ENCODE measurements at places on chromosomes 2 and 18. TPM values are rescaled to one million over a fixed set of nuclear protein-coding genes. Genes with fewer than 3 reads are reported as not detected.

DNA sequence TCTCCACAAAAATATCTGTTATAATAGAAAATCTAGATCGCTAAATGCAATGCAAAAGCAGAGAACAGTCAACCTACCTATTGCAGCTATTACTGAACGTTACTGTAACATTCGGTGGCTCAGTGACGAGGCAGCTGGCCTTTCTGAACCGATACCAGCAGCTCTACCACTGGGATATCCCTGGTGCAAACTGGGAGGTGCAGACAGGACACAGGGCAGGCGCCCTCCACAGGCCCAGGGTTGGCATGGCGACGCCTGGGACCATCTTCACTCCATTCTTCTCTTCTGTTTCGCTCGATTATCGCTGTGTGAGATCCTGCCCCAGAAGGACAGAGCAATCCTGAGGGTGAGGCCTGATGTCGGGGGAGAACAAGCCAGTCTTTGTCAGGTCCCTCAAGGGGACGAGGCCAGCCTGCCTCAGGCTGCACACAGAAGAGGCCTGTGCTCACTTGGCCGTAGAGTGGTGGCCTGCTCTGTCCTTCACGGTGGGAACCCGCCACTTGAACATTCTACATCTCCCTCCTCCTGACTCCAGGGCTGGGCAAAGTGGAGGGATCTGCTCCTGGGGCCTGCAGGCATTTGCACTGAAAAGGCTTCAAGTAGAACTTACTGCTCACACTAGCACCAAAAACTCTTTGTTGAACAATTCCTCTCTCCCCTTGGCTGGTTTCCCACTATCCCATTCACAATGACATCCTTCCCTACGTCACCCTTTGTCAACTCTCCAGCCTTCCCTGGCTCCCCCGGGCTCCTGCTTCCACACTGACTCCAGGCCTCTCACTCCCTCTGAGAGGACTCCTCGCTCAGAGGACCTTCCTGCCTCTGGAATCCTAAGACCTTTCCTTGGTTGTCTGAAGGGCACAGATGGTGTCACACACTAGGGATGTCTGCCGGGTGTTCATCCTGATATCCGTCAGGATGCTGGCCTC is 49.7 kb downstream of the CYRIA start:
- DNase-seq = no peak

DNA sequence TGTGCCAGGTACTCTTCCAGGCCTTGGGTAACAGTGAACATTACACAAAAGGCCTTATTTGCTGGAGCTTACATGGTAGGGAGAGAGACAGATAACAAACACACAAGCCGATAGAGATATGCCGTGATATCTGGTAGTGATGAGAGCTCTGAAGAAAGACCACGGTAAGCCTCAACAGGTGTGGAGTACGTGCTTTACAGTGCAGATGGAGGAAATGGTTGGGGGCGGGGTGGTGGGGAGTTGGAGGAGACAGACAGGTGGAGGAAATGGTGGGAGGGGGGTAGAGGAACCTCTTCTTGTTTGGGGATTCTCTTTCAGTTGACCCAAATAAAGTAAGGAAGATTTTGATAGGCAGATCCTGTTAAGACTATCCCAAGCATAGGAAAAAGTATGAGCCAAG is 141.1 kb upstream of the ALPP start:
- no peak for DNase-seq

DNA sequence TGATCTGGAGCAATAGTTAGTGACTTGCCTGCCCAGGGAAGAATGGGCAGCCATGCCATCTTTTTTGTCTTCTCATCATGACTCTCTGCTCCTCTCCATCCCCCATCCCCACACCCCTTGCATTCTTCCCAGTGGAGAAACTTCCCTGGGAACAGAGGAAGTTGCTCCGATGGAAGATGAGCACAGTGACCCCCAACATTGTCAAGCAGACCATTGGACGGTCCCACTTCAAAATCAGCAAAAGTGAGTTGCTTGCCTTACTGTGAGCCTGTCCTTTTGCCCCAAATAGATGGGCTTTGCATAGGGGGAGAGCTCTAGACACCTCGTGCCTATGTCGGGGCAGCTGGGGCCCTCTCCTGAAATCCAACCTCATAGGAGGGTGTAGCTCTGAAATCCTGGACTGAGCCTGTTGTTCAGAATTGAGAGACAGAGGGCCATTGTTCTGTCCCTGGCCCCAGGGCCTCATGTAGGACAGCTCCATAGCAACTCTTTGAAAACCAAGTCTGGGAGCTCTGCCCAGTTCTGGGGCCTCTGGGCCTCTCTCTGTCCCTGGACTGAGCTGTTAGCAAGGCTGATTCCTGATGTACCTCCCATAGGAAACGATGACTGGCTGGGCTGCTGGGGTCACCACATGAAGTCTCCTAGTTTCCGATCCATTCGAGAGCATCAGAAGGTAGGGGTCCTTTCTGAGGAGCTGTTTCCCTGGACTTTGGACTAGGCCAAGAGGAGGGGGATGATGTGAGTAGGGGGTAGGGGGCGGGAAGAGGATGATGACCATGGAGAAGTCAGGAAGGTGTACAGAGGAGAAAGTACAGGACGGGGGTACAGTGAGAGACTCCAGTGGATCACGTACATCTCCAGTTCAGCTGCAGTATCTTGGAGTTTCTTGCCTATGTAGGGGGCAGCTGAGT is 35.2 kb downstream of the TTLL4 start:
- DNase-seq = no peak

- no peak for DNase-seq
Measured at GRCh38 chr2:1259746-1260145, 153.5 kb upstream of the TPO start.

DNA sequence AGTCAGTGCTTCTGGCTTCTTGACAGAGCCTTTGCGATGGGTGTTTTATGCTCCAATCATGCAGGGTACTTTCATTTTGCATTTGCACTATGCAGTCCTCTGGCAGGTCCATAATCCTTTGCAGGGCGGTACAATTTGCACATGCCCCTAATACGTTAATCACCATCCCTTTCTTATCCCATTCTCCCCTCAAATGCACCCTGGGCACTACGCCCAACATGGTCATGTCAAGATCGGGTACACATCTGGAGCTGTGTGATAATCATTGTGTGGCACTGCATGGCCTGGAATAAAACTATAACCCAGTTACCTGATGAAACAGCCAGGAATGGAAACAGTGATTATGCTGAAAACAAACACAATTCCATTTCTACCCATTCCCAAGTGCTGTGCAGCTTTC is 27.7 kb downstream of the LOXHD1 start:
- no peak for DNase-seq

DNA sequence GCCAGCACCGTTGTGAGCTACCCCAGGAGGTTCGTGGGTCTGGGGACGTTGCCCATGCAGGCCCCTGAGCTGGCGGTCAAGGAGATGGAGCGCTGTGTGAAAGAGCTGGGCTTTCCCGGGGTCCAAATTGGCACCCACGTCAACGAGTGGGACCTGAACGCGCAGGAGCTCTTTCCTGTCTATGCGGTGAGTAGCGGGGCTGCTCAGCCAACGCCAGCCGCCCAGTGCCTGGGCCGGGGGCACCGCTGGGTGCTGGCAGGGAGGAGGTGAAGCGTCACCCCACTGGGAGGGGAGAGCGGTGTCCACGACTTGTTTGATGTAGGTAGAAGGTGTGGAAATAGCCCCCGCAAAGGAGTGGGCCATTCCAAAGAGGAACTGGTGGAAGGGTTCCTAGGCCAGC is 25.0 kb downstream of the ACMSD start:
- DNase-seq = no peak

DNA sequence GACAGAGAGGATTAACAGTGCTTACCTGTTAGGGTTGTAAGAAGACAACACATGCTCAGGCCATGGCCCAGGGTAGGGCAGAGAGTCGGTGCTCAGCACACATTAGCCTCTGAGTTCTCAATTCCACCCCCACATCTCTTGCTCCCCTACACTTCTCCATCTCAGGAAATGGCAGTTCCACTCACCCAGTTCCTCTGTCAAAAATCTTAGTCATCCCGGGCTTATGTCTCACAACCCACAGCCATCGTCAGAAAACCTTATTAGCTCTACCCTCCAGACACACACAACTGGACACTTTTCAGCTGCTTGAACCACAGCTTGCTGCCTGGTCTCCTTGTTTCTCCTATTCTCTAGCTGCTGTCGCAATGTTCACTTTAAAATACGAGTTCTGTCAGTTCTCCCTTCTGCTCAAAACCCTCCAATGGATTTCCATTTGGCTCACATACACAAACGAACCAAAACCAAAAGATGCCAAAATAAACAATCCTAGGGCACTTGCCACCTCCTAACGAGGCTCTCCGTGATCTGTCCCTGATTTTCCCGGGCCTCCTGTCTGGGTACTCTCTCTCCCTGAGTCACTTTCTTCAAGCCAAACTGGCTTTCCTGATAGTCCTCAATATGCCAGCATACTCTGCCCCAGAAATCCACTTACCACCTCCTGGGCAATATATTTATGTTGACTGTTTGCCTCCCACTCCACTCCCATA is 89.7 kb downstream of the KCTD1 start:
- DNase-seq = no peak

- DNase-seq = no peak
Measured at GRCh38 chr2:121790276-121790956, 35.0 kb downstream of the TSN start.

DNA sequence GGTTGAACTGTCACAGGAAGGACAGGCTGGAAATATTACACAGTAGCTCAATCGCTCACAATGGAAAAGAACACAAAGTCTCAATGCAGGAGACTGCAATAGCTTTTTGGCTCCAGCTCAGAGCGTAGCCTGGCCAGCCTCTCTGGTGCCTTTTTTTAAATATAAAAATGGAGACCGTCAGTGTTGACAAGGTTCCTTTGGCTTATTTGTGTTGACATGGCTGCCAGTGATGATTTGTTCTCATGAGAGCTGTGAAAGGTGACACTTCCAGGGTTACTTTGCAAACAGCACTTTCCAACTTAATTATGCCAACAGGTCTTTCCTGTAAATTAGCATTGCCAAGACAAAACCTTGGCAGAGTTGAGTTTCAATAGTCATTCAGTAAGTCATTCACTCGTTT is 70.8 kb downstream of the KCNE4 start:
- no peak for DNase-seq

DNA sequence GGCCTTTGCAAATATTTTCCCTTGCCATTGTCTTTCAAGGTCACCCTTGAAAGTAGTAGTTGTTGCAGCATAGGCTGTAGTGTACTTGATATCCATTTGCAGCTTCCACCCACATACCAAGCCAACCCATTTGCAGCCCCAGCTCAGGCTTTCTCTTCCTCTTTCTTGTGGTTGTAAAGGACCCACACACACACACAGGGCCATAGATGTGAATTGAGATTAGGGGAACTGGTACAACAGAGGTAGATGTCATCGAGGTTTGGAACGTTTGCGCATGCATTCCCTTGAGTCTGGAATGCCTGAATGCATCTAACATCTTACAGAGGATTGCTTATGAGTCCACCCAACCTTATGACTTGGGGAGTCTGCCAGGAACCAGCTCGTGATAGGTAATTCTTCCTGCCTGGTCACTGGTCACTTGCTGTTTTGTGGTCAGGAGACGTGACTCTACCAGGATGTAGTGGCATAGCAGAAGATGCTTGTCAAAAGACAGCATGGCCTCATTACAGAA is 91.9 kb downstream of the MRPS9 start:
- DNase-seq = peak; percentile 80

- DNase-seq = no peak
Measured at GRCh38 chr2:85734942-85735608, 18.7 kb upstream of the ATOH8 start.

DNA sequence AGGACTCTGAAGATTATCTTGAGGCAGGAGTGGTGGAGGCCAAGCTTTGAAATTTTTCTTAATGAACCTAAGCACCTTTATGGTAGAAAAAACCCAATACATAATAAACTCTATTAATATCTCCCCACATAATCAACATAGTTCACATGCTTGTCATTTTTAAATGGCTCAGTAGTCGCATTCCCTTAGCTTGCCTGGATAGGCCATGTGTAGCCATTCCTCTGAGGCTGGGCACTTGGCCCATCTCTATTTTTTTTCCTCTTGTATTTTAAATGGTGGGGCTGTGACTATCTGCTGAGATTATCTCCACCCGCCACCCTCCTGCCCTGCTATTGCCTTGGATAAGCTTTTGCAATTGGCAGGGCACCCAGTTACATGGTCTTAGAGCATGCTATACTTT is 143.1 kb downstream of the FHOD3 start:
- no peak for DNase-seq

DNA sequence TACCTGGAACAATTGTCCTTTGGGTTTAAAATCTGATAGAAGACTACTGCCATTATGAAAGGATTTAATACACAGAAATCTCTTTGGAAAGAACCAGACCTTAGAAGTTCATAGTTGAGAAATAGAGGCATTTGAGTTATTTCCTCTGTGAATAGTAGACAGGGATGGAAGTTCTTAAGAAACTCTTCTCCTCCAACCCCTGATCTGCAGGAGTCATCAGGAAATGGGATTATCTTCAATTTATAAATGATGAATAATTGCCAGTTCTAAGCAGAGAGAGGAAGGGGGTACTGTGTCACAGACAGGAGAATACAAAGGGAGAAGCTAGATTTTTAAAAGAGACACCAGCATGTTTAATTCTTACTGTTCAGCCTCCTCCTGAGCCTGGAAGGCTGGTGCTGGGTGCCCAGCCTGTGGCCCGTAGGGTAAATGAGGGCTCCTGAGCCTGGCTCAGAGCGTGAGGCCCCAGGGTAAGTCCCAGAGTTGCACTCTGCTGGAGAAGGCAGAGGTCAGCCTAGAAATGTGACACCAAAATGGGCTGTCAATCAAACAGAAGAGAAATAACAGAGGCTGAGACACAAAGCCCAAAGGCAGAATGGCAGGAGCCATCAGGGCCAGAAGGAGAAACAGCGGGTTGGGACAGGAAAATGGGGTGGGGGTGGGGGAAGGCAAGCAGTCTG is 58.2 kb upstream of the PKDCC start:
- DNase-seq = no peak

DNA sequence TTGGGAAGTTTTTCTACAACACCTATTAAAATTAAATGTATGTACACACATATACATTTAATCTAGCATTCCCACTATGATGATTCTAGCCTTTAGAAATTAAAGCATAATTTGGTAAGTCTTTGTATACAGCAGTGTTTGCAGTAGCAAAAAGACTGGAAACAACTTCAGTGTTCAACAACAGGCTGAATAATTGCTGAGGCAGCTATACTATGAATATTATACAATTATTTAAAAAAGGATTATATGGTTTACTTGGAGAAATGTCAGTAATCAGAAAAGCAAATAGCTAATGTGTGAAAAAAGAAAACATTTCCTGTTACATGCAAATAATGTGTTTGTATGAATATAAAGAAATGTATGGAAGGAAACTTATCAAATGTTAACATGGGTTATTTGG is 1.4 kb upstream of the ZNF638 start:
- DNase-seq = no peak

UGT1A3 gene
- not detected for total RNA-seq

BCL2 gene
- total RNA-seq = 144 TPM

DSG2 gene
- total RNA-seq = not detected

DCDC2C gene
- total RNA-seq = not detected

CNDP1 gene
- total RNA-seq = 0.57 TPM

ADI1 gene
- 25.0 TPM for total RNA-seq

PKDCC gene
- not detected for total RNA-seq

RGPD4 gene
- not detected for total RNA-seq

HPCAL1 gene
- 64.1 TPM for total RNA-seq

TMEM163 gene
- 6.2 TPM for total RNA-seq

TRIM54 gene
- not detected for total RNA-seq

SYT4 gene
- total RNA-seq = not detected
